NCI-H524 (cell line): ENCODE measurements at places on chromosomes 6 and 20.

DNA sequence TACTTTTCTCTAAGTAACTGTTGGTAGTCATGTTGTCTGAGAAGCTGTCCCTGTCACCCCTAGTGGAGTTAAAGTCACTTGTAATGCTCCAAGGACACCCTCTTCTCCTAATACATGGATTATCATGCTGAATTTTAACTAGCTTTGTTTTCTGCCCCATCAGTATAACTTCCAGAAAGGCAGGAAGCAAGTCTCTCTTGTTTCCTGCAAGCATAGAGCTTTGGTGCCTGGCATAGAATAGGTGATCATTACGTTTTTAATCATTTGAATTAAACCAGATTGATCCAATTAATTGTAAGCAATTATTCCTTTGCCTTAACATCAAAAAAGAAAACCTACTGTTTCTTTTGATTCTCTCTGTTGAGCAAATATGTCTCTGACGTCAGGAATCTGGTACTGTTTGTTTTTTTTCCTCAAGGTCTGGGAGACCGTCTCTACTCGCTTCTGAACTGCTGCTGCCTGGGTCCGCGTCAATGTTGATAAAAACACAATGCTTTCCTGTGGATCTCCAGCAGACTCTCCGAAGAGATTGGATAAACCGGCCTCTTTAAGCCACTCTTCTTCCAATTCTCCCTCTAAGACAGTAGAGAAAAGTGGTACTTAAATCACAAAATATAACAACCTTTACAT is 71.8 kb downstream of the ARHGAP18 start:
- no peak for DNase-seq

- no peak for DNase-seq
Observed at GRCh38 chr20:39433466-39433865, 471.3 kb downstream of the DHX35 start.

- no peak for DNase-seq
Observed at GRCh38 chr6:11705483-11705882, 73.1 kb downstream of the ADTRP start.

- no peak for DNase-seq
Observed at GRCh38 chr6:125812394-125813292, 21.9 kb downstream of the NCOA7 start.

- no peak for DNase-seq
Observed at GRCh38 chr6:122696853-122697252, 82.7 kb upstream of the FABP7 start.

GRCh38 chr6:20129290-20130088 is 82.8 kb downstream of the MBOAT1 start:
- DNase-seq, result no peak

DNA sequence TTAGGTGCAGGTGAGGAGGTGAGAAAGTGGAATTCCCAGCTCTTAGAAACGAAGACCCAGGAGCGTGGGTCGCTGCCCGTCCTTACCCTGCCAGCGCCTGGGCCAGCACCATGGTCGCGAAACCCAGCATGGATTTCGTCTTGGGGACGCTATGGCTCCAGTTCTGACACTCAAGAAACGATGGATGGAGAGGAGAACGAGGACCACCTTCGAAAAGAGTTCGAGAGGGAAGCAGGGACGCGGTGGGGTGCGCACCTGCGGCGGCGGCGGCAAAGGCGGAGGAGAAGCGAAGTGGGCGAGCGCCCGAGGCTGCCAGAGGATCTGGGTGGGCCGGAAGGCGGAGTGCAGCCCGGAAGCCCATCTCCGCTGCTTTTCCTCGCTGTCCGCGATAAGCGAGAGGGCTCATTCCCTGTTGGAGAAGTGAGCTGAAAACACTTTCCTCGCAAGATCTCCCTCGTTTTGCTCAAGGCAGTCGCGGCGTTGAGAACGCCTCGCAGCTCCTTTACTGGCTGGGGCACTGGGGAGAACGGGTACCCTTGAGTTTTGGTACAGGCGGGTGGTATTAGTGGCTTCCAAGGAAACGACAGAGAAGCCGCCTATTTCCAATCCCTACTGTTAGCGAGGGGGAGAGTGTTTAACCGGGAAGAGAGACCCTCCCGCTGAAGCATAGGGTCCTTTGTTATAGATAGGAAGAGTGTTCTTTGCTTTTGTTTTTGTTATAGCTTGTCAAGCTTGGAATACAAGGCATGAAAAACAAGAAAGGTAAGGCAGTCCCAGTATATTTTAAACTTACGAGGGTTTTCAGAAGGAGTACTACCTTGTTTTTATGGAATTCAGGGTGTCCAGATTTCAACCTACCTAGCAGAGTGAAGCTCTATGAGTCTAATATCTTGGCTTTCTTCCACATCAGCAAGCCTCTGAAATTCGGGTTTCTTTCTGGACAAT is 109.5 kb downstream of the TRIM27 start:
- DNase-seq, result no peak

- no peak for DNase-seq
Observed at GRCh38 chr6:8556370-8557013, 121.1 kb upstream of the SLC35B3 start.

DNA sequence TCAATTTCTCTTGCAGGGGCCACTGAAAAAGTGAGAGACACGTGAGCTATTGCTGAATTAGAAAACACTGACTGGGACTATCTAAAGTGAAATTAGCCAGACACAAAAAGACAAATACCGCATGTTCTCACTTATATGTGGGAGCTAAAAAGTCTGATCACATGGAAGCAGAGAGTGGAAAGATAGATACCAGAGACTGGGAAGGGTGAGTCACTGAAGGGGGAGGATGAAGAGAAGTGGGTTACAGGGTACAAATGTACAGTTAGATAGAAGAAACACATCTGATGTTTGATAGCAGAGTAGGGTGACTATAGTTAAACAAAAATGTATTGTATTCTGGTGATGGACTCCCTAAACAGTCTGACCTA is 13.4 kb downstream of the CST3 start:
- no peak for DNase-seq

DNA sequence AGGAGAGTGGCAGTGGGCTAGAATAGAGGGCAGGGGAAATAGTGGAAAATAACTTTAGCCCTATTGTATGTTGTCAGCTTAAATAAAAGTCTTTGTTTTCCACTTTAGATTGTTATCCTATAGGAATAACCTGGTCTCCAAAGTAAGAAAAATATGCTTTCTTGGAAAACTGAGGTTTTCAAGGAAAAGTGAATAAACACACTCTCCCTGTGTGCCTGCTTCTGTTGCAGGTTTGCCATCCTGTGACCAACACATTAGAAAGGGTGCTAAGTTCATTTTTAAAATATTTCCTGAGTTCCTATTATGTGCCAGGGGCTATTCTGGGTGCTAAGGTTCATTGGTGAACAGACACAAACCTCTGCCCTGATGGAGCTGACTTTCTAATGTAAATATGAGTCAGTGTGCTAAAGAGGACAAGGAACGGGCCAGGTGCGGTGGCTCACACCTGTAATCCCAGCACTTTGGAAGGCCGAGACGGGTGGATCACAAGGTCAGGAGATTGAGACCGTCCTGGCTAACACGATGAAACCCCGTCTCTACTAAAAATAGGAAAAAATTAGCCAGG is 23.5 kb downstream of the BICRAL start:
- no peak for DNase-seq

GRCh38 chr20:1118004-1118335 is 432 bp upstream of the PSMF1 start:
- DNase-seq, result no peak

DNA sequence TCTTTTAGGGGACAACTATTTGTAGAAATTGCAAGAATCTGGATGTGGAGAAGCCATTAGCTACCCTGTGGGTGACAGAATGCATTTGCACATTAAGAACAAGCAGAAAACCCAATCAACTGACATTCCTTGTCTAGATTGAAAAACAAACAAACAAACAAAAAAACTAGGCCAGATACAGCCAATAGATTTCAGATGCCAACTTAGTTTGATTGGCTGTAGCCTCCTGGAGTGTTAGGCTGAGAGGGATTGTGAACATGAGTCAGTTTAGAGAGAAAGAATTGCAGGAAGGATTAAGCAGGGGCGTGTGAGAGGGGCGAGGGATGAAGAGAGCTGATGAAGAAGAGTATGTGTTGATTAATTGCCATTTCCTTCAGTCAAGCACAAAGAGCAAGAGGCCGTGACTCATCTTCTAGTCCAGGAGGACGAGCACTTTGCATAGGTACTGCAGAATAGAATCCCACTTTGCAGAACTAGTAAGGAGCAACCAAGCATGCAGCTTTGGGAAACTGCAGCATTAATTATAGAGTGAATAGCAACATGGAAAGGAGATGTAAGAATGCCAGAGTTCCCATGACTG is 188.0 kb upstream of the RAB32 start:
- no peak for DNase-seq

DNA sequence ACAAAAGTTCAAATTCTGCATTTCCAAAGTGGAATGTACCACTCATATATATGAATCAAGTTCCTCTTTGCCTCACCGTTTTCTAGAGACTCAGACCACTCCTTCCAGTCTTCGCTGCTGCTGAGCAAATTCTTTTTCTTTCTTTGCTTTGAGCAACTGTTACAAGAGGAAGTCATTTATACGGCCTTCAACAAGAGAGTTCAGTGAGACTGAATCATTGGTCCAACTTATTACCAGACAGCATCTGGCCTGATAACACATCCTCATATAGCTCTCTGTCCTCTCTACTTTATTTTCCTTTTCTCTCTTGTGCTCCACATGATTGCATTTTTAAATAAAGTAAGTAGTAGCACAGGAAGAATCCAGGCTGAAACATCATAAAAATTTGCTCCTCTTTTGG is 652.7 kb downstream of the PHF3 start:
- DNase-seq, result no peak

GRCh38 chr20:37693242-37693634 is 592 bp upstream of the CTNNBL1 start:
- no peak for DNase-seq

GRCh38 chr20:56098981-56099500 is 93.7 kb upstream of the CBLN4 start:
- no peak for DNase-seq

- DNase-seq, result no peak
Observed at GRCh38 chr6:51398793-51399192, 580.1 kb downstream of the TFAP2B start.

GRCh38 chr20:62642051-62642665 is at the start of gene SLCO4A1:
SLCO4A1 (plus strand) TSS chr20:62642503; CDS start chr20:62656455, 13,952 bp downstream.
- DNase-seq, result peak; percentile 68

GRCh38 chr6:73577676-73578075 is 56.8 kb upstream of the EEF1A1 start:
- no peak for DNase-seq

GRCh38 chr6:85449388-85449817 is 480 bp upstream of the NT5E start:
- peak; percentile 33 for DNase-seq

- no peak for DNase-seq
Observed at GRCh38 chr20:3721912-3722311, 9.5 kb upstream of the SIGLEC1 start.

GRCh38 chr6:75751443-75751842 is 2.4 kb downstream of the MYO6 start:
- DNase-seq, result no peak

DNA sequence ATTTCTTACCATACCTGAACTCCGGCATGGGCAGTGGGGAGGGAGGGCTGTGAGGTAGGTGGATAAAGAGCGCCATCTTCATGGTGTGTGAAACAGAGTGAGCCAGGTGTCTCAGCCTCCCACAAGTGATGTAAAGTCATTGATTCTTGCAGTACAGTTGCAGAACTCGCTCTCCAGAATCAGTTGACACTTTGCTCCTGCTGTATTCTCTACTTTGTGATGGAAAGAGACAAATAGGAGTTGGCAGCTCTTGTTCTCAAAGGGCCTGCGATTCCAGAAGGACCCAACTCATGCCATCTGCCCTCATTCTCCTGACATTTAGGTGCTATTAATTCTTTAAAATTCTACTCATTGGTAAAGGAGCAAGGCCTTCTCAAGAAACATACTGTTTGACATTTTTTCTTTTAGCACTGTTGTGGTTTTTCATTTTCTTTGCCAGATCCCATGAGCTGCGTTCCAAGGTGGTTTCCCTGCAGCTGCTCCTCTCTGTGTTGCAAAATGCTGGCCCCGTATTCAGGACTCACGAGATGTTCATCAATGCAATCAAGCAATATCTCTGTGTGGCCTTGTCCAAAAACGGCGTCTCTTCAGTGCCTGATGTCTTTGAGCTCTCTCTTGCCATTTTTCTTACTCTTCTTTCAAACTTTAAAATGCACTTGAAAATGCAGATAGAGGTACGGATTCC is 49.3 kb downstream of the ARFGEF2 start:
- no peak for DNase-seq

DNA sequence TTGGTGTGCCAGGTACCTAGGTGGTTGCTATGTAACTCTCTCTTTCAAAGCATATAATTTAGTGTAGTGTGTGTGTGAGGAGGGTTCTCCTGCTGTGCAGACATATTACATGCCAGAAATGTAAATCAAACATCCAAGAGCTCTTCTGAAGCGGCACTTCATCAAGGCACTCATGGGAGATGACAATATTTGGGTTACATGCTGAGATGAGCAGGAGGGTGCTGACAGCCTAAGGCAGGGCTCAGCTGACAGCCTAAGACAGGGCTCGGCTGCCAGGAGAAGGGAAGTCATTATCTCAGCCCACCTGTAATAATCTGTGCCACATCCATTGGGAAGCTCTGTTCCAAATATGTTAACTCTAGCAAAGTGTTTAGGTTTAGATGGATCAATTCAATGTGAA is 39.1 kb downstream of the ADGRF5 start:
- no peak for DNase-seq

GRCh38 chr6:137112067-137112355 is 61.4 kb downstream of the IL22RA2 start:
- DNase-seq, result no peak

GRCh38 chr6:18023891-18024290 is 36.5 kb upstream of the KIF13A start:
- no peak for DNase-seq

GRCh38 chr6:75306064-75306463 is 21.5 kb upstream of the TMEM30A start:
- no peak for DNase-seq

DNA sequence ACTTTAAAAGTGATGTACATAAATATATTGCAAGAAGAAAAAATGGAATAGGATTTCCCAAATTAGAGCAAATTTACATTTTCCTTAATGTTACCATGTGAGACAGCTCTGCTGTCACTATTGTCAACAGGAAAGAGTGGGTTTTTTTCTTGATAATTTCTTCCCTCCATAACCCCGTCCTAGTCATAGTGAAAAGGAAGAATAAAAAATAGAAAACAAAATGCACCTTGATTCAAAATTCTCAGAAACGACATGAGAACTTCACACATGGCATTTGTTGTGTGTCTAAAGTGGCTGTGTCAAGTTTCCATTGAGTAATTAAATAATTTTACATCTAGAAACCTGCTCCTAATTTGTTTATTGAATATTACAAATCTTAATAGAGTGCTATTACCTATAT is 945.2 kb upstream of the SLC35B3 start:
- no peak for DNase-seq

- DNase-seq, result no peak
Observed at GRCh38 chr6:118755941-118756646, 104.7 kb upstream of the CEP85L start.

- no peak for DNase-seq
Observed at GRCh38 chr6:107731422-107732319, 92.4 kb downstream of the SCML4 start.

- no peak for DNase-seq
Observed at GRCh38 chr6:112651239-112651638, 304.1 kb downstream of the RFPL4B start.

GRCh38 chr6:21144928-21145327 is 448.6 kb upstream of the SOX4 start:
- no peak for DNase-seq
